ENCODE measurements at places on chromosomes 5 and 9.

GRCh38 chr9:34556949-34557348 lies 32.6 kb downstream of the CNTFR start:
- no peak for DNase-seq

DNA sequence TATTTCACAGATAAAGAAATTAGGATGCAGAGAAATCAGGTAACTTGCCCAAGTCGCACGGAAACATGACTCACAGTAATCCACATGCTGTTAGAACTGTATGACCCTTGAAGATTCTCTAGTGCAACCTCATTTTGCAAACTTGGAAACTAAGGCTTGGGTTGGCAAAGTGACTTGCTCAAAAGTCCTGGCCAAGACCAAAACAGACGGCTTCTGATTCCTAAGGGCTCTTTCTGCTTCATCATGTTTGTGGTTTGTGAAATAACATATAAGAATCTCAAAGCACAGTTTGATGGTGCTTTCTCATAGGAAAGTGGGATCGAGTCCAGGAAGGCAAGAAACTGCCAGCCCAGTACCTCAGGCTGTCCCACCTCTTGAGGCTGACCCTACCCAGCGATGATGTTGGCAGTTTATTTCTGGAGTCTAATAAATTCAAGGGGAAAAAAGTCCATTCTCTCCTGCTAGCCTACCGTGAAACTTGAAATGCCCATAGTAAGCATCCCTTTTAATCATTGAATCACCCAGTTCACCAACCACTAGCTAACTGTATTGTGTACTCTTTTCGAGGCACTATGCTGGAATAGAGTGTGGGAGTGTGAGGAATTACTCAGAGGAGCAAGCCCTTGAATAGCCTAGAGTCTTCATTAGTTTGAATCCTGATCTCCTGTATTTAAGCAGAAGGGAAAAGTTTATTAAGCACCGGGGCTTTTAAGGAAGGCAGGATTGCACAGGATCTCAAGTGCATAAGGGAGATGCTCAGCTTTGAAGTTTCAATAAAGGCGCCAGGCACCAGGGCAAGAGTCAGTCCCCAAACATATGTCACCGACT lies 14.1 kb downstream of the CAPSL start:
- no peak for DNase-seq

DNA sequence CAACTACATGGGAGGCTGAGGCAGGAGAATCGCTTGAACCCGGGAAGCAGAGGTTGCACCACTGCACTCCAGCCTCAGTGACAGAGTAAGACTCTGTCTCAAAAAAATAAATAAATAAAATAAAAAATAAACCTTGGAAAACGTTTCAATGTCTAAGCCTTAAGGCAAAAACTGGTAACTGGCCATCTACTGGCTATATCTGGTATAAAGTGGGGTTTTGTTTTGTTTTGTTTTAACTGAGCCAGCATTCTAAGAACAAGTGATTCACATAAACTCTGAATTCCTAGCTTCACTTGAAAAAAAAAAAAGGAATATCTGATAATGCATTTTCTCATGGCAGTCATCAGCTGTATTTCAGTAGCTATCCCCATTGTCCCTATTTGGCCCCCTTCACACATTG lies 126.1 kb upstream of the EFNA5 start:
- DNase-seq, result no peak

DNA sequence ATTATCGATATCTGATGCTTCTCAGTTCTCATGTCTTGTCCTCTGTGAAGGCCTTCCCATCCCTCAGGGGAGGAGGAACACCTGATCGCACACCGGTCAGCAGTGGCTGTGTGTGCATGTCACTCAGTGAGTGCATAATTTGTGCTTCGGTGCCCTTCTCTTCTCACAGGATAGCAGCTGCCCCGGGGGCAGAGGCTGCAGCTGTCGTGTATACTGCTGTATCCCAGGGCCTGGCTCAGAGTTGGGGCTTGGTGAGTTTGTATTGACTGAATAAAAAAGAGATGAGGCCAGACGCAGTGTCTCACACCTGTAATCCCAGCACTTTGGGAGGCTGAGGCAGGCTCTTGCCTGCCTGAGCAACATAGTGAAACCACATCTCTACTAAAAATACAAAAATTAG lies 49.7 kb upstream of the NCS1 start:
- no peak for DNase-seq

- no peak for DNase-seq
Measured at GRCh38 chr5:10364186-10364689, 10.7 kb downstream of the MARCHF6 start.

DNA sequence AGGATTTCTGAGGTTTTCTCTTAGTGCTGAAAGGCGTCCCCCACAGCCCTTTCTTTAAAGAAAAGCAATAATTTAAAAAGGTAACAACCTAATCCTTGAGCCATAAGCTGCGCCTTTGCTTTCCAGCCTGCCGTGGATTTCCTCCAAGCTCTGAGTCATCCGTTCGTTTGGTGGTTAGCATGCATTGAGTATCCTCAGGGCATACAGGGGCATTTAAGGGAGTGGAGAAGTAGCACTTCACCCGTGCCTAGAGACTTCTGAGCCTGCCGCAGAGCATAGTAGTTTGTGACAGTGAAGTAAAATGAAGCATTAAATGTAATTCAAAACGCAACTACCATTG lies 892 bp upstream of the TNC start:
- no peak for DNase-seq

GRCh38 chr5:36928947-36929346 lies 52.4 kb downstream of the NIPBL start:
- DNase-seq, result no peak

- no peak for DNase-seq
Measured at GRCh38 chr5:88897748-88898147, 14.8 kb upstream of the MEF2C start.

DNA sequence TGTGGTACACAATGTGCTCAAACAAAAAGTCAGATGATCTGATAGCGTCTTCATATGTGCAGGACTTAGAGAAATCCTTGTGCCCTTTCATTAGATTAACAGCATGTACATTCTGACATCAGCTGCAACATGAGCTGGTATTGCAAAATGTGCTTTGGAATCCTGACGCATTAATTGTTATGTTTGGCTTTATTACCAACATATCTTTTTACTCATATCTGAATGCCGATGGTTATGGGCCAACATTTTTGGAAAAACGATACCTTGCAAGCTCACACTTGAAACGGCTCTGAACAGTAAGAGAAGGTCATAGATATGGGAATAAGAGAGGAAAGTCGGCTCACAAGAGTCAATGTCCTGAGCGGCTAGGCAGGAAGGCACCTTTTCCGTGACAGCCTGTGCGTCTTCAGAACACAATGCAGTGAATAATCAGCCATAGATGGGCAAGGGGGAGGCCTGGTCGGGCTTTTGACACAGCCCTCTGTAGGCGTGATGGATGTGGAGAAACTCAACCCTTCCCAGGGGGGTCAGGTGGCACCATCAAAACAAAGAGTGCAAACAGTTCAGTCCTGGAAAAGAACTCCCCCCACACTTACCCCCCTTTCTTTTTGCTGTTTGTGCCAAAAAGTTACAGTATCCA lies 36.4 kb upstream of the GAS1 start:
- DNase-seq, result no peak

DNA sequence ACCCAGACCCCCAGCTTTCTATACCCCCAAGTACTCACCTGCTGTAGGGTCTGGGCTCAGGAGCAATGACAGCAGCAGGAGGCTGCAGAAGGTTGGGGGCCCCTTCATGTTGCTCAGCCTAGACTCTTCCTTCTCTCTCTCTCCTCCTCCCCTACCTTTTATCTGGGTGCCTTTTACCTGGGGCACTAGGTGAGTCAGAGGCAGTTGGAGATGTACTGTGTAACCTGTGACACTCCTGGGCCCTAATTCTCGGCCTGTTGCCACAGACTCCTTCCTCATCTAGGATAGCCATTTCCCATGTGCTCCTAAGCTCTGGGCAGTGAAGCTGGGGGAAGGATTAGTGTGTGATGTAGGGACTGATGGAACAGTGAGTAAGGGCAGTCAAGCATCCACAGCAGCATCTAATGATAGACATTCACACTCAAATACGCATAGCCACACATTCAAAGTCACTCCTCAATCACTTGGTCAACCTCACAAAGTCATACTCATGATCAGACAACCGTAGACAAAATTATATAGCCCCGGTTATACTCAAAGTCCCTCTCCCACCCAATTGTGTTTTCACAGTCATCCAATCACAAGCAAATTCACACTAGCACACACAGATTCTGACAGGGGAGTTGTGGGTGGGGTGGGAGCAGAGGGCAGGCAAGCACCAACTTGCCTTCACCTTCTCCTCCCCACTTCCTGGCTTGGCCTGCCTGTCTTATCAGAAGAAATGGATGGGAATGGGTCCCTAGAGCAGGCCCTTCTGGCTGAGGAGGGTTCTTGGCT lies at the start of gene CCL27:
TSS of gene CCL27 (minus strand) at position 132 of the 777 bp plus-strand sequence. CDS start at position 108, 24 bp downstream.
- DNase-seq, result no peak

DNA sequence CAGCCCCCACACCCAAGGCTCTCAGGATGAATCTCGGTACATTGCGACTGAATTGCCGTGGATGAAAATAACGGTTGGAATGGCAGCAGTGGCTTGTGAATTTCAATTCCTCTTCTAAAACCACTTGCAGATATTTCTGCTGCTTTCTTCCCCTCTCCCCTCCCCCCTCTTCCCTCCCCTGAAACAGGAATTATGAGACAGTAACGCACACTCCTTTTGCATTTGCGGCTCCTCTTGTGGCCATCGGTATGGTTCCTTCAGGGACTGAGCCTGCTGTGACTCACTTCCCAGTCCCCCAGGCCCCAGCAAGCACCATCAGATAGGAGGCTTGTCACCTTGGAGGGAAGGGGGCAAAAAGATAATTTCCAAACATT lies 9.7 kb downstream of the DCANP1 start:
- DNase-seq, result no peak

- DNase-seq, result no peak
Measured at GRCh38 chr9:109401990-109402318, 81.1 kb upstream of the EPB41L4B start.

- DNase-seq, result no peak
Measured at GRCh38 chr5:56492812-56493211, 259.7 kb upstream of the ANKRD55 start.

DNA sequence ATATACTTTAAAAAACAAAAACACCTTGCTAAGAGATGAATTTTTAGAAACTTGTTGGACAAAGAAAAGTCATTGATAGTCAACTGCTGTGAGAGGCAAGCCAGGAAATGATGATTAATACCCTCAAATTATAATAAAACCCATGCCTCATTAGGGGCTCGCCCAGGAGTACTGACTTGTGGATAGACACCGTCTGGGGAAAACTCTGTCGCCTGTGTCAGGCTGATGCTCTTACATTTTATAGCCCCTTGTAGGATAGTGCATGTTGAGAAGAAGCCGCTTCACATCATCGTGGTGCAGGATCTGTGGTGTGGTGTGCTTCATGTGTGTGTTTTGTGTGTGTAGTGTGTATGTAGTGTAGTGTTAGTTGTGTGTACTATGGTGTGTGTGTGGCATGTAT lies 39.1 kb downstream of the SYK start:
- DNase-seq, result no peak

DNA sequence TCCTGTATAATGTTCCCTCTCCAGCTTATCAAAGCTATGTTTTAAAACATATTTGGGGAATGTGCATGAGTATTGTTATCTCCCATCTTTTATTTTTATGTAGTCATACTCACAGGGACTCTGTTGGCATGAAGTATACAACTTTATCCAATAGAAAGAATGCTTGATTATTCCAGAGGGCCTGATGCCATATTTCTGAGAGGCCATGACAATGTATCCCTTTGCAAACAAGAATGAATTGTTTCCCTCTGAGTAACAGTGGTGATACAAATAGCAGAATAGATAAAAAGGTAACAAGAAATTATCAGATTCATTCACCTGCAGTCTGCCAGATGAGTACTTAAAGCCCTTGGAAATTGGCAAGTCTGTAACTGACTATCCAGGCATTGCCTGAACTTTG lies 125.9 kb downstream of the PLK2 start:
- DNase-seq, result no peak

DNA sequence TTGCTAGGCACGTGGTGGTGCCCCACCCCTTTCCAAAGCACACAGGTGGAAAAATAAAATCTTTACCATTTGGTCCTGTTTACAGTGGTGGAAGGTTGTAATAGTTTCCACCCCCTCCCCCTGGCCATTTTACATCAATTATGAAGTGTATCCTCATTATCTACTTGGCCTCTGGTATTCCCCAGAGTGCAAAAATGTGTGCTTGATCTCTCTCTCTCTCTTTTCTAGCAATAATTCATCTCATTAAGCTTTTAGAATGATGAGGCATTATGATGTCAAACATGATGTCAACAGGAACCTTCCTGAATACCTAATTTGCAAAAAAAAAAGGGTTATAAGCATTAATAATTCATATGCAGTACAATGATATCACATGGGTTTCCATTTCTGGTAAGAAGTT lies 3.1 kb downstream of the PDE8B start:
- DNase-seq, result no peak

GRCh38 chr9:5571629-5572232 lies 57.2 kb upstream of the RIC1 start:
- no peak for DNase-seq

- DNase-seq, result no peak
Measured at GRCh38 chr5:124459984-124460383, 286.5 kb downstream of the ZNF608 start.

- DNase-seq, result no peak
Measured at GRCh38 chr9:132878695-132879456, at the start of gene SPACA9. SPACA9 (plus strand) TSS chr9:132878898; CDS start chr9:132883948, 5,050 bp downstream.

DNA sequence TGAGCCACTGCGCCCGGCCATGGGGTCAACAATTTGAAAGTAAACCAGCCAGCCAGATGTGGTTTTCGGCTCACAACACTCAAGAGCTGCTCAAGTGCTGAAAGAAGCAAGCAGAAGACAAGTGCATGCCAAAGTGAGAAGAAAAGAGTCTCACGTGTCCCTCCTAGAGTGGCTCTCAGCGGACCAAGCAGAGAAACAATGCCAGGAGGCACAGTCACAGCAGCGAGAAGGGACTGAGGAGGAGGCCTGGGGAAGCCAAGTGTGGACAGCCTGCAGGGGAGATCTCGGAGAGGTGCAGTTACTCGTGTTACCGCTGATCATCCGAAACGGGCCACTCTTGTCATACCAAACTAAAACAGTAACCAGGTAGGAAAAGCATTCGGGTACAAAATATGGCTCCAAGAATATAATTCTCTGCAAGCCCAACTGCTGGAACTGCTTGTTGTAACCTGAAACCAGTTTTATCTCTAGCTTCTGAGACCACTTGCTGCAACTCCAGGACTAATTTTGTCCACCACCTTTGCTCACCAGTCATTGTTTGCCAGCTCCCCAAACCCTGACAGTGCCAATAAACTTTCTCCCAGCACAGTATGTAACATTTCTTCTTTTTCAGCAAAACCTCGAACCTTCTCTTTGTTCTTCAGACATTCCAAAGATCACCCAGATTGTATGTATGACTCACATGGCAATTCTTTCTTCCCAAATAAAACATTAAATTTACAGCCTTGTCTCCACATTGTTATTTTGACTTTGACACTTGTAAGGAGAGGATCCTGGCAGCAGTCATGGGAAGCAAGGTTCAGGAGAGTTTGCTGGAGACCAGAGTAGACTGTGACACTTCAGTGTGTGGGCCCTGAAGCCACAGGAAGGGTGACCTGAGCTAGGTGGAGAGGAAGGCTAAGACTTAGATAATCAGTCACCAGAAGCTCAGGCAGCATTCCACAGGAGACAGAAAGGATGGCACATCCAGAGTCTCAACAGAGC lies 6.3 kb downstream of the SLC35D2 start:
- no peak for DNase-seq

All from hippocampal formation (tissue), 2 donors.